ENCODE measurements at places on chromosomes 16 and 17.

- no peak for DNase-seq
Measured at GRCh38 chr16:3610698-3611145, 684 bp downstream of the SLX4 start.

- no peak for DNase-seq
Measured at GRCh38 chr17:66466840-66467367, 164.5 kb downstream of the PRKCA start.

DNA sequence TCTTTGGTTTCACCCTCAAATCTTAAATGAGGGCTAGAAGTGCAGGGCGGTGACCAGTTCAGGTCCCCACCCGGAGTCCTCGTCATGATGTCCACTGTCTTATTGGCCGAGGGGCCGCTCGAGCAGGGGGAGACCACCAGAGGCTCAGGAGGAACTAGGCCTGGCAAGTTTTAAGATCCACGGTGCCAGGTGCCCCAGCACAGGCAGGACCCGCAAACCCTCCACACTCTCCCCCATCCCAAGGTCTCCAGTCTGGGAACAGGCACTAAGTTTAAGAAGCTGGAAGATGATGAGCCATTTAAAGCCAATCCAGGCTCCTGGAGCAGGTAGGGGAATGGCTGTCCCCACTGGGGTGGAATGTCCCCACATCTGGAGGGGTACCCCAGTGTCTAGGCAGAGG, 4.1 kb downstream of the DLX3 start:
- DNase-seq, result no peak

- DNase-seq, result no peak
Measured at GRCh38 chr17:27463235-27463677, 7.0 kb downstream of the KSR1 start.

DNA sequence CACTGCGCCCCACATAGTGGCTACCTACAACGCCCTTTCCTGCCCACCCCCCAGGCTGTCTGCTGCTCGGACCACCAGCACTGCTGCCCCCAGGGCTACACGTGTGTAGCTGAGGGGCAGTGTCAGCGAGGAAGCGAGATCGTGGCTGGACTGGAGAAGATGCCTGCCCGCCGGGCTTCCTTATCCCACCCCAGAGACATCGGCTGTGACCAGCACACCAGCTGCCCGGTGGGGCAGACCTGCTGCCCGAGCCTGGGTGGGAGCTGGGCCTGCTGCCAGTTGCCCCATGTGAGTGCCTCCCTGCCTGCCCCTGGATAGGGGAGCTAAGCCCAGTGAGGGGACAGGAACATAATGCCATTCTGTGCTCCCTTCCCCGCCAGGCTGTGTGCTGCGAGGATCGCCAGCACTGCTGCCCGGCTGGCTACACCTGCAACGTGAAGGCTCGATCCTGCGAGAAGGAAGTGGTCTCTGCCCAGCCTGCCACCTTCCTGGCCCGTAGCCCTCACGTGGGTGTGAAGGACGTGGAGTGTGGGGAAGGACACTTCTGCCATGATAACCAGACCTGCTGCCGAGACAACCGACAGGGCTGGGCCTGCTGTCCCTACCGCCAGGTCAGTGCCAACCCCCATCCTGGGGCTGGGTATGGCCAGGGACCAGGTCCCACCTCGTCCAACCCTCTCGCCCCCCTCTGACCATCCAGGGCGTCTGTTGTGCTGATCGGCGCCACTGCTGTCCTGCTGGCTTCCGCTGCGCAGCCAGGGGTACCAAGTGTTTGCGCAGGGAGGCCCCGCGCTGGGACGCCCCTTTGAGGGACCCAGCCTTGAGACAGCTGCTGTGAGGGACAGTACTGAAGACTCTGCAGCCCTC, 7.1 kb downstream of the GRN start:
- DNase-seq, result no peak

DNA sequence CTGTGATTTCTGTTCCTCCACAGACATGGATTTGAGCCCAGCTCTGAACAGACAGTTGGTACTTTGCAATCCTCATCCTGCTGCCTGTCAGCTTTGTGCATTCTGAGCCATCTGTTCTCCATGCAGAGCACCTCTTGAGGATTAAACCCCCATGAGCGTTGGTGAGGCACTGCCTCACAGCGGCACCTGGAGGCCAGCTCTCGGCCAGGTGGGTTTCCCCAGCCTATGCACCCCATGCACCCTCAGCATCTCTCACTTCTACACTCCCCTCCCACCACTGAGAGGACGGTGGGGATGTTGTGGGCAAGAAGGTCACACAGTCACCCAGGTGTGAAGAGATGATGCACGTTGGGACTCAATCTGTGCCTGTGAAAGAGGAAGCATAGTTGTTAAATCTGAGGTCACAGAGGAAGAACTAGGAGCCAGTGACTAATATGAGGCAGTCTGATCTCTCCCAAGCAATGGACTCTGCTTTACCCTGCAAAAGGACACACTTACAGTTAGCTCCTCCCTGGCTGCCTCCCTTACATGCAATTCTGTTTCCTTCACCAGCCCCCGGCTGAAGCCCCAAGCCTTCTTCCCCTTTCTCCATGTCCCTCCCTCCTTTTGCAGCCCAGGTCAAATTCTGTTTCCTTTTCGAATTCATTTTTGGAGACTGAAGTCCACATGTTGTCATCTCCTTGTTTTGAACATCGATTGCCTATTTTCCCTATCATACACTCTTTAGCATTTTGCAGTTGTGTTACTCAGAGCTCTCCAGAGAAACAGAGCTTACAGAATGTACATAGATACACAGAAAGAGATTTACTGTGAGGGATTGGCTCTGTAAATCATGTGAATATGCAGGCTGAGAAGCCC, 58.5 kb downstream of the HS3ST3B1 start:
- DNase-seq, result no peak

GRCh38 chr16:30535106-30535776, 583 bp upstream of the ZNF747 start:
- no peak for DNase-seq

DNA sequence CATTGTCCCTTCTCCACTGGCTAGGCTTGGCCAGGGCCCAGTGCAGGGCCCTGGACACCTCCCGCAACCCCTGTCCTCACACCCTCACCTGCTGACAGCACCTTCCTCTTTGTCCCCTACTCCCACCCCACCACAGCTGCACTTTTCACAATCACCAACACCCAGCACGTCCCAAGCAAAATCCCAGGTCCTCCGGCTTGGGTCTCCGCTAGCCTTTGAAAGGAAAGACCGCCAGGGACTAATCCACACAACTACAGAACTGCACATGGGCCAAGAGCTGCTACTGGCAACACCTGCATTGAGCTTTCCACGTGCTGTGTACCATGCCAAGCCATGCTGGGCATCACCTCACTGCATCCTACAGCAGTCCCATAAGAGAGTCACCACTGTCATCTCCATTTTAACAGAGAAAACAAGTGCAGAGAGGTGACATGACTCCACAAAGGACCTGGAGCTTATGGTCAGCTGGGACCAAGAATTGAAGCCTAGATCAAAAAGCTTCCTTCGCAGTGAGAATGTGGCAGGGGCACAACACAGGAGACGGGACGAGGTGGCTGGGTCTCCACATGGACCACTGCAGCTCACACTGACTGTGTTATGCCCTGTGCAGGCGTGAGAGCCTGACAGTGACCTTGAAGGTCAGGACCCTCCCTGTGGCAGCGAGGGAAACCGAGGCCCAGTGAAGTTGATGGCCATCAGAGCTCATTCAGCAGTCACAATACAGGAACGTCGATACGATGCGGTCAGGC, 22.5 kb downstream of the FBXO31 start:
- DNase-seq, result no peak

DNA sequence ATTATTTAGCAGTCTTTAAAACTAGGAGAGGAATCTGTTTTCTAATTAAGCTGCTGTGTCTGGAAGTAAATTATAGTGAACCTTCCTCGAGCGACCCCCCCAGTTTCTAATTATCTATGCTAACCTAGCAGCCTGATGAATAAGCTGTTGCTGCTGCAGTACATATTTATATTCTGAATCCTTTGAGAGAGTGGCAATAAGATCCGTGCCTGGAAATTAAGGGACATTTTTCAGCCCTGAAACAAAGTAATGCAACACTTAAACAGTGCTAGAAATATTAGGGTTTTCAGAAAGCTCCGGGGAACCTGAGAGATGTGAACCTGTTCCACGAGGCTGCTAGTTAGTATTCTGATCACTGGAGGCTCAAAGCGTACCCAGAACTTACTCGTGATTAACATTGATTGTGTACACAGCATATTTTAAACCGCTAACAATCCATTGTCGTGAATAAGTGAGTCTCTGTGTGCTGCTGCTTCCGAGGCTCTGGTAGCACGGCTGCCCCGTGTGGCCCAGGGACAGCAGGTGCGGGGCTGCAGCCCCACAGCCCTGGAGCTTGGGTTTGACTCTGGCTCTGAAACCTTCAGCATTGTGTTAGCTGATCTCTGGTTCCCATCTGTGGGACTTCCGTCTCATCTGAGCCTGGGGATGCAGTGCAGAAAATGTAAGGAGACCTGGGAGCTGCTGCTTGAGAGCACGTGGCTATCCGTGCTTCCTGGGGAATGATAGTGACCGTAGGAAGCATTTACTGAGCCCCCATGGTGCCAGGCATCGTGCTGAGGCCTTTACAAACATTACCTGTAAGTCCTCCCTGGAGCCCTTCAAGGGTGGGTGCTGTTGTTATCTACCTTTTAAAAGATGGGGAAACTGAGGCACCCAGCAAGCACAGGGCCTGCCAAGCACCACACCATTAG, 190.9 kb upstream of the CHMP6 start:
- DNase-seq, result no peak

GRCh38 chr16:22621586-22622155, 111.0 kb downstream of the NPIPB5 start:
- no peak for DNase-seq

DNA sequence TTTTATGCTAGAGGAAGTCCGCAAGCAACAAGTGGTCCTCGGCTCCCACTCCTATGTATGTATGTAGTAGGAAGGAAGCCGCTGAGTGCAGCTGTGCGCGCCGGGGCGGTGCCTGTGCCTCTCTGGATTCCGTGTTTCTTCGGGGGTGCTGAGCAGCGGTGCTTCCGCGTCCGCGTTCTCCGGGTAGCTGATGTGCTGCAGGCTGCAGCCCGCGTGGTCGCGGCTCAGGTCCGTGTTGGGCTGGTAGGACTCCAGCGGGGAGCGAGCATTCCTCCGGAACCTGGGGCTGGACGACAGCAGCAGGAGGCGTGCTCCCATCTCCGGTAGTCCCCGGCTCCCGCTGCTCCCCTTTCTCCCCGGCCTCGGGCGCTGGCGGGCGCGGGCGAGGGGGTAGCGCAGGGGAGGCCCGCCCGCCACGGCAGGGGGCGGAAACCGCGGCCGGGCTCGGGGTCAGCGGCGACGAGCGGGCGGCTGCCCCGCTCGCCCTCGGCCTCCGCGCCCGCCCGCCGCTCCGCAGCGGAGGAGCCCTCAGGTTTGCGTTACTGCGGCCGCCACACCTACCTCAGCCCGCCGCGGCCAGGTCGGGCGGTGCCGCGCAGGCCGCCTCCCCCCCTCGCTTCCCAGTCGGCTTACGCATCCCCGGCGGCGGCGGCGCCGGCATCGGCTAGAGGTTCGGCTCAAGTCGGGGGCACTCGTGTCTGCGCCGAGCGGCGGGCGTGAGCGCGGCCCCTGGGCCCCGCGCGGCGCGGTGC, 487 bp downstream of the C17orf67 start:
- peak; percentile 78 for DNase-seq

DNA sequence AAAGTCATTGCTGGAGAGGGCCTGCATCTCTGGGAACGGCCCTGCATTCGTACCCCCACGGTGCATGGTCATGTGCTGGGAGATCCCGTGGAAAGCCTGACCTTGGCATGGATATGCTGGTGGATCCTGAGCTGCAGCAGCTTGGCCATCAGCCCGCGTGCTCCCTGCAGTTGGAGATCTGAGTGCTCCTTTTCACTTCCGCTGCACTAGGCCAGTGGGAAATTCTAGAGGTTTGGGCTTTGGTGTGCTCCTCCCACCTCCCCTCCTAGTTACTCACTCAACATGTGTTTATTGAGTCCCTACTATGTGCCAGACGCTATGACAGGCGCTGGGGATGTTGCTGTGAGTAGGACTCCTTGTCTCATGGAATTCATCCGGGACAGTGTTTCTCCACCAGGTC, 91.1 kb downstream of the RGS9 start:
- no peak for DNase-seq

GRCh38 chr17:35893751-35894150, 13.6 kb upstream of the CCL5 start:
- no peak for DNase-seq

DNA sequence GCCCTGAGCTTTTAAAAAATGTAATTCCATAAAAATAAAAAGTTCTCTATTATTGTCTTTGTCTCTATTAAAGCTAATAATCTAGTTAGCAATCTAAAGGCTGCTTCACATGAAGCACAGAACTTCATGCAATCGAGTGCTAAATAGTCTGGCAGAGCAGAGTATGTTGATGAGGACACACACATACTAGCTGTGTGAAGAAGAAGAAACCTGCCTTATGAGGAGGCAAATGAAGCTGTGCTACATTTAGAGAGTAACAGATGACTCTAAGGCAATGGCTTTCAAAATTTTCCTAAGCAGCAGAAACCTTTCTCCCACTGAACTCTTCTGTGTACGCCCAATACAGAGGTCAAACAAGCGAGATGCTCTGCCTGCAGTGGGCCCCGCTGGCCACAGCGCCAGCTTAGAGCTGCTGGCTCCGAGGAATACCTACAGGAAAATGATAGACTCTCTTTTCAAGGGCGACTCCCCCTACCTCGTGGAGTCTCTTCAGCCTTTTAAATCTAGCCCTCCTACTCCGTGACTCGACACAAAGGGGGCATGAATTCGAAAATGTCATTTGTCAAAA, 39.2 kb downstream of the GNA13 start:
- no peak for DNase-seq

- DNase-seq, result no peak
Measured at GRCh38 chr17:48998587-48999440, 1.6 kb downstream of the IGF2BP1 start.

- DNase-seq, result peak; percentile 11
Measured at GRCh38 chr17:9291912-9292560, 270.7 kb downstream of the NTN1 start.

DNA sequence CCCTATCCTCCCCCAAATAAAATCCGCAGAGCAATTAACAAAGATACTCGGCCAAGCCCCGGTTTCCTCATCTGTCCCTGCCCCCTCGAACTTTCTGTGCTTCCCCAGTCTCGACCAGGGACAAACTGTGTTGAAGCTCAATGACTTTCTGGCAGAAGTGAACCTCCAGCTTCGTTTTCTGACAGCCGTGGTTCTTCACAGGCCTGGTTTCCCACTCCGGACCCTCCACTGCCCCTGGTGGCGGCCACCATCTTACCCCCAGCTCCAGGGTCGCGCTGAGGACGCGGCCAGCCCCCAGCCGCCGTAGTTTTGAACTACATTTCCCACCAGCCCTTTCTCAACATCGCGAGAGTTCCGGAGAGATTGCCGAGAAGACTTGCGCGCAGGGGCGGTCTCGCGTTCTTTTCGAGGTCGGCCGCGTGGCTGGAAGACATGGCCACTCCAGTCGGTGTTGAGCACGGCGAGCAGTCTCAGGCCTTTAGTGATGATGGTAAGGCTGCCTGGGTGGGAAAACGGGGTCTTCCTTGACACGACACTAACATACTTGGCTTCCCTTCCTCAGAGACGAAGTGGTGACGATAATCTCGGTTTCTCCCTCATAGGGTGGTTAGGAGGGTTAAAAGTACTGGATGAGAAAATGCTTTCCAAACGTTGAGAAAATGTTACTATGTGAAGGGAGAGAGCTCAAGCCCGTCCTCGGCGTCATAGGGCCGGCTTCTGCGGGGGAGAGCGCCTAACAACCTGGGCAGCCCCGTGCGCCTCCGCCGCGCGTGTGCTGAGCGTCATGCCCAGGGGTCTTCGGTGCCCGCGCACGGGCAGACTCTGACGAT, 17.7 kb downstream of the PRCD start:
- DNase-seq, result peak; percentile 94

All from CD4-positive, alpha-beta memory T cell (primary cell).